Activated naive CD8-positive, alpha-beta T cell treated with anti-CD3 and anti-CD28 coated beads, Interleukin-2, amount 10 ng/mL, durations not matched to agents 7 days and 5 days (primary cell): ENCODE measurements at places on chromosomes 7 and 10. TPM values are rescaled to one million over a fixed set of nuclear protein-coding genes. Genes with fewer than 3 reads are reported as not detected.

DNA sequence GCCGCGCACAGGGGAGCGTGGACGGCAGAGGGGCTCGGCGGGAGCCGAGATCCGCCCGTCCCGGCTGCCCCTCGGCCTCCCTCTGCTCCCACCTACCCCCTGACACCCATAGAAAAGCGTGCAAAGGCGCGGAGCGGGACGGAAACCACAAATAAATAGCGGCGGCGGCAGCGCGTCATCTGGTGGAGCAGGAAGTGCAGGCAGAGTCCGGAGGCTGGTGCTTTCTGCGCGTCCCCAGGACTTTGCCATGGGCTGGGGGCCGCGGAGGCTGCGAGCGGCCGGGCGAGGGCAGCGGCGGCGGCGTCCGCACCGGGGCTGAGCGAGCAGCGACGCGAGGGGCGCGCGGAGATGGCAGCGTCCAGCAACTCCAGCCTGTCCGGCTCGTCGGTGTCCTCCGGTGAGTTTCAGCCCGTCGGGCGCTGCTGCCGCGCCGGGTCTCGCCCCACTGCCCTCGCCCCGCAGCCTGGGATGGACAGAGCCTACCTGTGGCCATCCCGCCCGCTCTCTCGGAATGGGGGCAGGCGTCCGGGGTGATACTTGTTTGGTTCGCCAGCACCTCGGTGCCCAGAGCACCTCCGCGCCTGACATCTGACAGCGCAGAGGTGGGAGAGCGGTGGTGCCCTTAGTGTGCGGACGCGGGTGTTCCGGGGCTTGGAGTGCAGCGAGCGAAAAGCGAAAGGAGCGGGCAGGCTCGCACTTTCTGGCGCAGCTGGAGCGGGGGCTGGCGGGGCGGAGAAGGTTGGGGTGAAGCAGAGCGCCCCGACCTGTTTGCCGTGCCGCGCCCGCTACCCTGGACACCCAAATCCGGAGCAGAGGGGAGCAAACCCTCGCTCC lies at the start of gene CHN2:
TSS of gene CHN2 (plus strand) at position 182 of the 834 bp plus-strand sequence.
- H3K36me3 ChIP-seq = no peaks in the 10 kb centered on the region
- peak; percentile 69 for DNase-seq
- H3K4me1 ChIP-seq = peaks cover 19% of the 10 kb centered on the region
- H3K27ac ChIP-seq = peak within 1 kb of the TSS; percentile 73
- H3K4me3 ChIP-seq = peak within 1 kb of the TSS; percentile 92

DNA sequence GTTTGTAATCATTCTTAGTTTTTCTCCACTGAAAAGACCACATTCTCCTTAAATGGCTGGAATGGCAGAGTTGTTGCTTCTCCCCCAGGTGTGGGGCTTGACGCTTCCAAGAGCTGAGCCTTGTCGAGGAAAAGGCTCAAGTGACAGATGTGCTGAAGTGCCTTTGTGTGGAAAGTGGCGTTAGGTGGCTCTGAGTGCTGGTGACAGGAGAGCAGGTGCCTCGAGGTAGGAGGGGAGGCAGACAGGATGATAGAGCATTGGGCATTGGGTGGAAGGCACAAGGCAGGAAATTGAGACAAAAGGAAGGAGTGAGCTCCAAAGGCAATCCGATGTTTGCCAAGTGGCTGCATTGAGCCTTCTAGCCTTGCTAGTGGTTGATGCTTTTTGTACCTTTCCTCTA lies 6.7 kb downstream of the KIAA1217 start:
- no peaks in the 10 kb centered on the region for H3K36me3 ChIP-seq
- H3K4me1 ChIP-seq = no peaks in the 10 kb centered on the region
- no peak overlapping the region for H3K4me3 ChIP-seq
- H3K27me3 ChIP-seq = no peaks in the 10 kb centered on the region

DNA sequence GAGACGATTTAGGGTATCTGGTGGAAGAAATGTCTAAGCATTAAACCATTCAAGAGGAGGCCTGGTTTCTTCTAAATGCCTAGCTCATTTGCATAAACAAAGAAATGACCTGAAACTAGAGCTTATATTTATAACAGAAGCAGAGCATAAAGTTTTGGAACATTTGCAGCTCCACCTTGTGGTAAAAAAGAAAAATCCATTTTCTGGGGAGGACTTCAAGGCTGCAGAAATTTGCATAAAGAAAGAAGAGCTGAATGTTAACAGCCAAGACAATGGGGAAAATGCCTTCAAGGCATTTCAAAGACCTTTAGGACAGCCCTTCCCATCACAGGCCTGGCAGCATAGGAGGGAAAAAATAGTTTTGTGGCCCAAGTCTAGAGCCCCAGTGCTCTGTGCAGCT lies 362.0 kb downstream of the ZNF248 start:
- no peaks in the 10 kb centered on the region for H3K27me3 ChIP-seq
- no peaks in the 10 kb centered on the region for H3K36me3 ChIP-seq
- no peaks in the 10 kb centered on the region for H3K4me1 ChIP-seq
- DNase-seq = no peak
- no peak overlapping the region for H3K4me3 ChIP-seq

DNA sequence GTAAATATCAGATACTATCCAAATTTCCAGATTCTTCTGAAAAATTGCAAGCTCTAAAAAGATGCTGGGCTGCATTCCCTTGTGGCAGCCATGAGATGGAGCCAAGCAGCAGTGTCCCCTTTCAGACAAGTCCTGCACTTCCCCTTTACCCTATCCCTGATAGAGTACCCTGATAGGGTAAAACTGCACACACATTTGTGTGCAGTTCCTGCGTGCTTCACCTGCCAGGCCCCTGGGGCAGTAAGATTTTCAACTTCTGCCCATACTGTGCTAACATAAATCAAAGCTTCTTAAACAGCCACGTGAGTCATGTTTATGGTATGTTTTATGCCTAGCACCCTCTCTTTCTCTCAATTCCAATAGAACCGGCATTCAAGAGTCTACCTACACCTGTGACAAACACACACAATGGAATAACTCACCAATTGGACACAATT lies 52.2 kb downstream of the IFIT5 start:
- no peak for DNase-seq
- H3K27me3 ChIP-seq = peaks cover 17% of the 10 kb centered on the region
- H3K4me3 ChIP-seq = no peak overlapping the region
- H3K36me3 ChIP-seq = no peaks in the 10 kb centered on the region
- peaks cover 11% of the 10 kb centered on the region for H3K4me1 ChIP-seq

The TEX47 gene
- not detected for total RNA-seq

The IL2RA gene
- 184 TPM for total RNA-seq
